ENCODE measurements at places on chromosomes 7 and 10. TPM values are rescaled to one million over a fixed set of nuclear protein-coding genes. Genes with fewer than 3 reads are reported as not detected.
A peak's percentile ranks its signal among the peaks of the same experiment; 100 is the strongest.

GRCh38 chr10:123786896-123787295 is 104.7 kb downstream of the CPXM2 start:
- no peak for DNase-seq

GRCh38 chr7:155377838-155378579 is 79.9 kb upstream of the EN2 start:
- DNase-seq, result no peak

- peak; percentile 52 for DNase-seq
These were observed at the start of gene KLF14 for GRCh38 chr7:130733931-130734814. Gene KLF14, minus strand, starts transcription at chr7:130734207. Its CDS starts 174 bp downstream, at chr7:130734033.

DNA sequence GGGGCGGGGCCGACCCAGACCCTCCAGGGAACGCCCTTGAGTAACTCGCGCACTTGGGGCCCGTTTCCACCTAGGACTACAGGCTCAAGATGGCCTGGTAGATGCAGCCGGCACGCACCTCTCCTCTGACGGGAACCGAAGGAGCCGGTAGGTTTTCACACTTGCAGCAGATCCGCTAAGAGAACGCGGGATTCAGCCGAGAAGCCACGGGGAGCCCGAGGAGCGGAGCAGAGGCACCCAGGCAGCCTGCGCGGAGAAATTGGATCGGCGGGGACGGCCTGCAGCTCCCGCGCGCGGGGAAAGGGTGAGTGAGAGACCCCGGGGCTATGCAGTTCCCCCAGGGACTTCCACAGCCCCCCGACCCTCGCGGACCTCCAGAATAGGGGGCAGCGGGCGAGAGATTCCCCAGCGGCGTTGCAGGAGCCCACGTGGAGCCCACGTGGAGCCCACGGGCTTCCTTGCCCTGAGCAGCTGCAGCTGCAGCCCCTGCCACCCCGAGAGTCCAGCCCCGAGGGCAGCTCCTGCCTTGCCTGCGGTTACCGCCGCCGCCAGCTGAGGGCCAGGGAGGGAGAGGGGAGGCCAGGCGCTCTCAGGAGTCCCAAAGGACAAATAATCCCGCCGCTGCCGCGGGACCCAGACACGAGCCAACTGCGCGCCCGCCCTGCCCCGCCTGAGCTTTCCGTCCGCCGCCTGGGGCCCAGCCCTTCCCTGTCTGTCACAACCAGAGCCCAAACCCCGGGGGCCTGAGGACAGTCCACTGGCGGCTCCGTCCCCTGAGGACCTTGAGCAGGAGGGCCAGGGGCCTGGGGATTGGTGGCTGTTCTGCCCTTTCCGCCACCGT is 13.1 kb downstream of the IFT22 start:
- DNase-seq, result no peak

DNA sequence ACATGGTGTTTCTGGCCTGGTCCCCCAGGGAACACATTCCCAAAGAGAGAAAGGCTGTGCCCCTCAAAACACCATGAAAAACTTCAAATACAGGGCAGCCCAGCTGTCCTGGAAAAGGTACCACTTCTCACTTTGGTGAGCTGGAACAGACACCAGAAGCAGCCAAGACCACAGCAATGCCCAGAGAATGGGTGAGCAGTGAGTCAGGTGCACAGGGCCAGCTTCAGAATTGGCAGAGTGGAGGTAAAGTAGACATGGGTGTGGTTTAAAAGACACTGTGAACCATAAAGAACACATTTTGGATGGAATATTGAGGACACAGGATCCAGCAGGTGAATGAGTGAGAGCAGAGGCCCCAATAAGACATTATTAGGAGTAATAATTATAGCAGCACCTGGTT is 51.3 kb downstream of the FAM13C start:
- DNase-seq, result no peak

- DNase-seq, result no peak
These were observed 40.0 kb upstream of the EIF4H start for GRCh38 chr7:74134117-74134620.

DNA sequence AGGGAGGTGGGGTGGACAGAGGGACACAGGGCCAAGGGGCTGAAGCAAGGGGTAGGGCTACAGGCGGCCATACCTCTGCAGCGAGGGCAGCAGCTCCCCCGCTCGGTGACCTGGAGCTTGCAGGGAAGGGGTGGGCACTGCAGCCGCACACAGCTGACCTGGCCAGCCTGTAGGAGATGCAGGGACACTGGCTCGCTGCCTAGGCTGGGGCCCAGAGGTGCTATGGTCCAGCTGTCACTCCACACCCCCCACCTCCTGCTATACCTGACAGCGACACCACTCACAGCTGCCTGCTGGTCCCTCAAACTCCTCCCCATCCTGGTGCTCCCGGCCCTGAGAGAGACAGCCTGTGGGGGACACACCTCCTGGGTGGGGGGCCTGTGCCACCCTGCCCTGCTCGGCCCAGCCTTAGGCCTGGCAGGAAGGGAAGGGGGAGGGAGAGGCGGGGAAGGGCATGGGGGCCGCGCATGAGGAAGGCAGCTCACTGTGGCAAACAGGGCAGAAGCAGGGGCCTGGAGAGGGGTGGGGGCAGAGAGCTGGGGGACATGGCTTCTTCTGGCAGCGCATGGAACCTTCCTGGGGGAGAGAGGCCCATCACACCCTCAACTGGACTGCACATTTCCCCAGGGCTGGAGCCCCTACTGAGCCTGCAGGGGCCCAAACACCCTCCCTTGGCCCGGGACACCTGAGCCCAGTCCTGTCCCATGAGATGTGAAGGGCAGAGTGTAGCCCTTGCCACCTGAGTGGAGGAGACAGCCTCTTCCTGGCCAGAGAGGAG is 23.9 kb downstream of the ATP6V1F start:
- no peak for DNase-seq

DNA sequence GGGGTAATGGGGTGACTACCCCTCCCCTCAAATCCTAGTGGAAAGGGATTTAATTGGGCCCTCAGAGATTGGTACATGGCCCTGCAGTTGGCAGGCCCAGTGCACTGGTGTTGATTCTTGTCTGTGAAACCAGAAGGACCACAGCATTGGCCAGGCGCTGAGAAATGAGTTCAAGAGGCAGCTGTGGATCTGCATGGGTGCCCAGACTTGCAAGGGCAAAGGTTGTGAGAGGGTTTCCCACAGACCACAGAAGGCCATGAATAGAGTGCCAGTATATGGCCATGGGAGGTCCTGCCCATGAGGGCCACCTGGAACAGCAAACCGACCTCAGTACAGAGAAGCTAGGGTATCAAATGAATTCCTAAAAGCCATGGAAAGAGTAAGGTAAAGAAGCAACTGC is 32.9 kb downstream of the TMEM168 start:
- no peak for DNase-seq

DNA sequence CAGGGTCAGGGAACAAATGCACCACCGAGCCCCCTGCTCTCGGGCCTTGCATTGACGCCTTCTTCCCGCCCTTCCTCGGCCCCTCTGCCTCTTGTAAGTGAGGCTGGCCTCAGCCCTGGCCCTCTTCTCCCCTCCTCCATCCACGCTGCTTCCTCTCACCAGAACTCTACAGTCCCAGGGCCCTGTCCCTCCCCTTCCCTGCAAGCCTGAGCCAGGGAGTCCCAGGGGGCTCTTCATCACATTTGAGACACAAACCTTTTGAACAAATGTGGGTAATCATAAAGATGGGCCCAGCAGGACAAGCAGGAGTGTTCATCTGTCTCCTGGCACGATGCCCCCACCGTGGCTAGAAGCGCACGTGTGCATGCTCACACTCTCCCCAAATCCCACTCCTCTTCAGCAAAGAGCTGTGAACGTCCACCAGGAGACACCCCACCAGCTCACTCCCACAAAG is 57.7 kb downstream of the SLIT1 start:
- no peak for DNase-seq

- DNase-seq, result no peak
These were observed 226.0 kb downstream of the PRPF18 start for GRCh38 chr10:13812804-13813203.

DNA sequence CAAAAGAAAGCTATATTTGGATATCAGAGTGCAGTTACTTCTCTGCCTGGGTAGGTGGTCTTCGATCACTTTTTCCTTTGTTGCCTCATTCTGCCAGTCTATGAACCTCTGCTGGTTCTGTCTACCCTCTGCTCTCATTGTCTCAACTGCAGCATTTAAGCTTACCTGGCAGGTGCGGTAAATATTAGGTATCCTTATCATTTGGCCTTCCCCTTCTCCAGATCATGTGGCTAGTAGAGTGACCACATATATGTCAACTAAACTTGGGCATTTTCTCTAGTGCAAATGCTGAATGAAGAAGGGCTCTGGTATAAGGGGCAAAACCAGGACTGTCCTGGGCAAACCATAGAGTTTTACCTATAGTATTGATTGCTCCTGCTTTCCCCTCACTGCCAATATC is 180.8 kb downstream of the MDFIC start:
- DNase-seq, result no peak

DNA sequence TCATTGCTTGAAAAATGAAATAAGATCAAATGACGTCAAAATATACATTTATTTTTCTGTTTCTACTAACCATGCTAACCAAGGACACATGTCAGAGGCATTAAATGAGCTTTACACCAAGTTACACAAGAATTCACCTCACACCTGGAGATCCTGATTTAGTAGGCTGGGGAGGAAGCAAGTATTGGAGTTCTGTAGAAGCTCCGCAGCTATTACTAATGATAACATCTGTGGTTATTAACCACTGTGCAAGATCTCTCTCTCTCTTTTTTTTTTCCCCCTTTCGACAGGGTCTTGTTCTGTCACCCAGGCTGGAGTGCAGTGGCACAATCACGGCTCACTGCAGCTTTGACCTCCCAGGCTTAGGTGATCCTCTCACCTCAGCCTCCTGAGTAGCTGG is 104.0 kb downstream of the ZNF22 start:
- DNase-seq, result no peak

DNA sequence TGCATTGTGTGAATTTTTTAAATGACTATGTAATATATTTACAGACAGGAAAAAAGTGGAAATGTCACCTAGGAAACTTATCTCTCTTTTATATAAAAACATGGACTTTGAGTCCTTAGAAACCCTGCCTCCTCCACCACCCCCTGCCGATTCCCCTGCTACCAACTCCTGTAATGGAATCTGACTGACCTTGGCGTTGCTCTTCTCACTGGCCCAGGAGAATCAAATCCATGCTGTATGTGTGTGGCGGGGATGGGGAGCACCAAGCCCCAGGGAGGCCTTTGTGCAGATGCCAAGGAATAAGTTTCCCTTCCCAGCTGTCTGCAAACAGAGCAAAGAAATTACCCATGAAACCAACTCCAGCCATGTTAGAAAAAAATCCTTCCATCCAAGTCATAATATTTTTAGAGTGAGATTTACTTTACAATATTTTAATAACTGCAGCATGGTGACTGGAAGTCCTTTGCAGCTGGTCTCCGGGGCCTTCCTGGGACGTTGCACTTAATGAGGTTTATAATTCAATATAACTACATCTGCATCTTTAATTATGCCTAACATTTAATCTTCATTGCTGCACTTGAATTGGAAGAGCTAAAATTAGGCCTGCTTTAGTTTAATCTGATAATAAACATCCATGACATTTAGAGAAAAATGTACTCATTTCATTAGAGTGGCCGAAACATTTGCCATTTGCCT is 111.4 kb upstream of the CACUL1 start:
- no peak for DNase-seq

- DNase-seq, result no peak
These were observed 709.7 kb upstream of the SEMA3D start for GRCh38 chr7:85896531-85896930.

DNA sequence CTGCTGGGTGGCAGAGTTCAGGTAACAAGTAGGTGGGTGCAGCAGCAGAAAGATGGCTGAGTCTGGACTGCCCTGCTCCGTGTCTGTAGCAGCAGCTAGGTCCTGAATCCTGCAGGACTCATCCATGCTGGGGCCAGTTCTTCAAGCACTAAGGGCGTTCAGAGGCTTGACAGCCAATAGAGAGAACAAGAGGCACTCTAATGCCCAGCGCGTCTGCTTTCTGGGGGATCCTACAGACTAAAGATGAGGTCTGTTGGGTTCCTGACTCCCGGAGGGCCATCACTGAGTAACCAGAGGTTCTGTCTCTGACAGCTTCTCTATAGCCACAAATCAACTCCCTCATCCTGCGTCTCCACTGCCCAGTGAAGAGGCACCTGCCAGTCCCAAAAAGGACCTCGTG is 125.5 kb downstream of the PTPN20 start:
- no peak for DNase-seq

GRCh38 chr10:11325817-11326216 is 285.6 kb downstream of the USP6NL start:
- no peak for DNase-seq

DNA sequence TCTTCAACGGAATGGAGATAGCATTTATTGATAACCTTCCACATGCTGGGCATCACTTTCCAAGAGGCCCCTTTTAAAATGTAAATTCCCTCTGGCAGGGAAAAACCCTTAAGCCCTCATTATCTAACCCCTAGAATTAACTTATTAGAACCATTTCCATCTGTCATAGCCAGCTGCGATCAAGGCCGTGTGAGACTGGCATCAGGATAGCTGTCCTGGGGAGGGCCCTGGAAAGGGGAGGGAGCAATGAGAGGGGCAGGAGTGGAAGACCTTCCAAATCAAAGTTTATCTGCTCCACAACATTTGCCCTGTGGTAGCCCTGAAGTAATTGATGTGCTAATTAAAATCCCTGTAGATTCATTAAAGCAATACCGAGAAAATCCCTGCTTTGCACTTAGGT is 45.0 kb upstream of the JAZF1 start:
- no peak for DNase-seq

- DNase-seq, result no peak
These were observed 40.7 kb downstream of the JAKMIP3 start for GRCh38 chr10:132106431-132106830.

- DNase-seq, result no peak
These were observed 31.0 kb upstream of the GPR26 start for GRCh38 chr10:123635131-123635530.

GRCh38 chr7:94088560-94088959 is 84.4 kb upstream of the BET1 start:
- no peak for DNase-seq

GRCh38 chr10:91541481-91541880 is 91.4 kb downstream of the PPP1R3C start:
- DNase-seq, result no peak

DNA sequence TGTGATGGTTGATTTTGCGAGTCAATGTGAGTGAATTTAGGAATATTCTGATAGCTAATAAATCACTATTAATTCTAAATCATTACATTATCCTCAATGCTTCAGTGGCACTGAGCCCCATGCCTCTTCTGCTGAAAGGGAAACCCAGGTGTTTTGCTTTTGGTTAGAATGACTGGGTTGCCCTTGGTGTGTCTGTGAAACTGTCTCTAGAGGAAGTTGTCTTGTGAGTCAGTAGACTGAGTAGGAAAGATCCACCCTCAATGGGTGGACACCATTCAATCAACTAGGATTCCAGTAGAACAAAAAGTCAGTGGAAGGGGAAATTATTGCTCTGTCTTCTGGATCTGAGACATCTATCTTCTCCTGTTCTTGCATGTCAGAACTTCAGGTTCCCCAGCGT is 472.4 kb downstream of the ANKRD7 start:
- DNase-seq, result no peak

Gene INHBA
- polyA plus RNA-seq, result not detected

Gene LOXL4
- polyA plus RNA-seq, result 2.1 TPM

Gene IGF2BP3
- 1.8 TPM for polyA plus RNA-seq

Gene CALN1
- not detected for polyA plus RNA-seq

Gene CAMK1D
- polyA plus RNA-seq, result 31.3 TPM
